ENCODE measurements at places on chromosomes 4 and X.
A peak's percentile ranks its signal among the peaks of the same experiment; 100 is the strongest.

DNA sequence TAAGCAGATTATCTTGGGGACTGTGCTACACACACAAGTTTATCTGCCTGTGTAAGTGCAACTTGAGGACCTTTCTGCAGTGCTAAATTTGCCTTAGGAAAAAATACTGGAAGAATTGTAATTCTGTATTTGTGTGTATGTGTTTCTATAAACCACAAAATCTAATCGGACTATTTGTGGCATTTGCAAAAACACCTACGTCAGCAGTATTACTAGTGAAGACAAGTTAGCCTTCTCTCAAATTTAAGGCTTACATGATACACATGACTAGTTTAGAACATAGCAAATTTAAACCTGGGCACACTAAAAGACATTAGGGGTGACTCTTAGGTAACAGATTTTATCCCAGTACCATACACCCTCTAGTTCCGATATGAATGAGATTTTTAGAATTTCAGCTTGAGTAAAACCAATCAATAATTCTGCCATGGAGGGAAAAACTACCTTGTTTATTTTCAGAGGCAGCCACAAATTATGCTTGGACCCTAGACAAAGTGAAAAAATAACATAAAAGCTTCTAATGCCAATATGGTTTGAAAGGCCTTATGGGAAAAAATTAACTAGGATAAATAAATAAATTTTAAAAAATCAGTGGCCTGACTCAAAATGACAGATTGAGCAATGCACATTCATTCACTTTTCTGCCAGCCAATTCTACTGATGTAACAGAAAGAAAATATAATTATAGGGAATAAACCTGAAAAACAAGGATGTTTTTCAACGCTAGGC is 176.4 kb downstream of the SNCA start:
- no peak for DNase-seq

DNA sequence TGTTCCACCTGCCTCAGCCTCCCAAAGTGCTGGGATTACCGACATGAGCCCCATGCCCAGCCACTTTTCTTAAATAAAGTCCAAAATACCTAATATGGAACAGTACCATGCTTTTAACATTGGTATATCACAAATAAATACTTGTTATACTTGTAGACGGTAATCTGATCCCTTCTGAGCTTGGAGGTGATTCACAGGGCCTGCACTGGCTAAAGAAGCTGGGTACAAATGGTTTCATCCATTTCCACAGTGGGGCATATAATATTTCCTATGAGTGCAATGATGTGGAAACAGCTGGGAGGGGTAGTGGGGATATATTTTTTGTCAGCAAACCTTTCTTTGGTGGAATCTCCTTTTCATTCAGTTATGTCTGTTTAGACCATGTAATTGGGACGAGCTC is 35.8 kb downstream of the PLK4 start:
- no peak for DNase-seq

GRCh38 chrX:54427837-54428424 is 12.3 kb upstream of the TSR2 start:
- DNase-seq: no peak

DNA sequence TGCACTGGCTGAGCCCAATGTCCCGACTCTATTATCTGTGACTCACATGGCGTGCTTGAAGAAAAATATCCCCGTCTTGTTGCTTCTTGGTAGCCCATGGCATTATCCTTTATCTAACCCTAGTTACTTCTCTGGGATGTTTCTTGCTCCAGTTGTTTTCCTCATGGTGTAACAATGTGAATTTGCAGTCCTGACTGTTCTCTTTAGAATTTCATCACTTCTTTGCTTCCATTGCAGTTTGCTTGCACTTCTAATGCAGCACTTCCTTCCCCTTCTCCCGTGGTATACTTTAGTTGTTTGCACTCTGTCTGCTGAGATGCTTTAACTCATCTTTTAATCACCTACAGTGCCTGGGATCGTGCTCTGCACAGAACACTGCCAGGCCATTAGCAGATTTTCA is 126.9 kb downstream of the MAML3 start:
- DNase-seq: no peak

DNA sequence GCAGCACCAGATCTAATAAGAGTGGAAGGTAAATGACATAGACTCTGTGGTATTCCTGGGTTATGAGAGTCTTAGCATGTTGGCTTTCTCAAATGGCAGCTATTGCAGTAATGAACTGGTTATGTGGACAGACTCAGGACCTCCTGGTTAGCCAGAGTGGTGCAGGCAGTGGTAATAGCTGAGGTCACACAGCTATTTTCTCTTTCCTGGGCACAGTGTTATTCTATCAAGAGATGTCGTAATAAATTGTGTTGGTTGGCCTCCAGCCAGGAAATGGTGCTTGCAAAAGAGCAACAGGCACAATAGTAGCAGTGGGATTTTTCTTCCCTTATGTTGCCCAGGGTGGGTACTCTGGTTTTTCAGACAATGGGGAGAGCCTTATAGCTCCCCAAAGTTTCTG is 279.2 kb upstream of the FGF16 start:
- DNase-seq: no peak

GRCh38 chrX:120604361-120604782 is 471 bp downstream of the MCTS1 start:
- DNase-seq: peak; percentile 13

DNA sequence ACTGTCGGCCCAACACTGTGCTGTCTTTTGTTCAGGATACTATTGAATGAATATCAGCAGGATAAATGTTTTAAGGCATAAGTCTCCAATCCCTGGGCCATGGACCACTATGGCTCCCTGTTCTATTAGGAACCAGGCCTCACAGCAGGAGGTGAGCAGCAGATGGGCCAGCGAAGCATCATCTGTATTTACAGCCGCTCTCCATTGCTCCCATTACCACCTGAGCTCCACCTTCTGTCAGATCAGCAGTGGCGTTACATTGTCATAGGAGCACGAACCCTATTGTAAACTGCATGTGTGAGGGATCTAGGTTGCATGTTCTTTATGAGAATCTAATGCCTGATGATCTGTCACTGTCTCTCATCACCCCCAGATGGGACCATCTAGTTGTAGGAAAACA is 3.7 kb upstream of the APLN start:
- DNase-seq: no peak

DNA sequence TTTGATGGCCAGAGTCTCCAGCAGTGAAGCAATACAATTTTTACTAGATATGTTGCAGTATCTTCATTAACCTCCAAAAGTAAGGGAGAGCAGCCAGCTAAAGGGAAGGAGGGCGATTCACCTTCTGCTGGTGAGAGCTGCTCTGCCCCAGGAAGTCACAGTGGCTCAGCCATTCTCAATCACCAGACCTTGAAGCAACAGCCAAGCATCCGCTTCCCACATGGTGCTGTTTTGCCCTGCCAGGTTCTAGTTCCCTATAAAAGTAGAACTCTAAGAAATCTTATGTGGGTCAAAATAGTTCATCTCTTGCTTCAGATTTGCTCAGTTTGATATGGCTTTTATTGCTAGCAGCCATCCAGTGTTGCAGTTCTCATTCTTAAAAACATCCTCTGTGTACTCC is 166.8 kb downstream of the STIM2 start:
- no peak for DNase-seq

DNA sequence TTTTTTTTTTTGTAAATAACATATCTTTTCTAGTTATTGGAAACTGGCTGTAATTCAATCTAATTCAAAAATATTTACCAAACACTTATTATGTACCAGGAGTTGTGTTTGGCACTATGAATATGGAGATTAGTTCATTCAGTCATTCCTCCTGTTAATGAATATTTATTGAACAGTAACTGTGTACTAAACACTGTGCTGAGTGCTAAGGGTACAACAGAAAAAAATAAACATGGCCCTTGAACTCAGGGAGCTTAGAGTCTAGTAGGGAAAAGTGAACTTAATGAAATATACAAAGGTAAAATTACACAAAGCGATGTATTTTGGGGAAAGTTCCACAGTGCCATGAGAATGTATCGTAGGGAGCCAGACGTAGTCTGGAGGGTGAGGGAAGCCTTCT is 87.1 kb downstream of the STK32B start:
- DNase-seq: no peak

- DNase-seq: no peak
Observed at GRCh38 chrX:623268-623598, 7.4 kb upstream of the SHOX start.

DNA sequence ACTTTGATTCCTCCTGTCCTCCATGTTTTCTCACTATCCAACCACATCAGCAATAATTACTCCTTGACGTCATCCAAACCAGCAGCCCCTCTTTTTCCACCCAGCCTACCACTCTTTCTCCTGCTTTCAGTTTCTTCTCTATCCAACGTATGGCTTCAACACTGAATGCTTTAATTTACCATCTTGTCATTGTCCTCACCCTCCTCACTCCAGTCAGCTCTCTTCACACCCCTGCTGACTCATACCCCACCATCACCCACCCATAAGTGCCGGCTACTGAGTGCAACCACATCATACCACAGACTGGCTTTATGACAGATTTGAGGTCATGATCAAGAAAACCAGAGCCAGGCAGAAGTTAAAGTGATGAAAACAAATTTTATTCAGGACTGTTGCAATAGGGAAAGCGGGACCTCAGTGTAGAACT is 9.8 kb upstream of the ANXA5 start:
- no peak for DNase-seq

DNA sequence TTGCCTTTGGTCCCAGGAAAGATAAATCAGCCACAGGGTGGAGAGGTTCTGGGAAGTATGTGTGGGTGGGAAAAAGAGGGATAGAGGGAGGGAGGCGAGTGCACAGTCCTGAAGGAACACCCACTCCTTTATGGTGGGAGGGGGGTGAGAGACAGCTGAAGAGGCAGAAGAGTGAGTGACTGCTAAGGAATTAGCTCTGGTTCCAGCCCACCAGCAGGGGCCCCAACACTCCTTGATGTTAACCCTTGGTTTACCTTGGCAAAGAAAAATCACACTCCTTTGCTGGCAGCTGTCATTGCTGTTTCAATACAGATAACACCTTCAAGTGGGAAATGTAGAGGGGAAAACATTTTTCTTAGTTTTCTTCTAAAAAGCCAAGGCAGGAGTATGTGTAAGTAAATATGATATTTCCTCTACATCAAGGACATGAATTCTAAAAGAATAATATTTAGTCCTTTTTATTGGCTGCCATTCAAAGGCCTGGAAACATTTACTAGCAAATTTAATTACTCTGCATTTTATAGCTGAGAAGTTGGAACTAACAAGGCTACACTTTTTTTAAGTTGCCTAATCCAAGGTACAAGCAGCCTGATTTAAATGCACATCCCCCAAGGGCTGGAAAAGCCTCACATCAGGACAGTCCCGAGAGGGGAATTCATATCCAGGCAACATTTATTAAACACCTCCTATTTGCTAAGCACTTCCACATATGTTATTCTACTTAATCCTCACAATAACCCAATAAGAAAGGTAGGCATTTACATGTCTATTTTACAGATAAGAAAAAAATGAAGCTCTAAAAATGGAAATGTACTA is 81.7 kb downstream of the HS6ST2 start:
- DNase-seq: no peak

Data from DMS153 (cell line).